ENCODE measurements at places on chromosomes 12 and 14.

DNA sequence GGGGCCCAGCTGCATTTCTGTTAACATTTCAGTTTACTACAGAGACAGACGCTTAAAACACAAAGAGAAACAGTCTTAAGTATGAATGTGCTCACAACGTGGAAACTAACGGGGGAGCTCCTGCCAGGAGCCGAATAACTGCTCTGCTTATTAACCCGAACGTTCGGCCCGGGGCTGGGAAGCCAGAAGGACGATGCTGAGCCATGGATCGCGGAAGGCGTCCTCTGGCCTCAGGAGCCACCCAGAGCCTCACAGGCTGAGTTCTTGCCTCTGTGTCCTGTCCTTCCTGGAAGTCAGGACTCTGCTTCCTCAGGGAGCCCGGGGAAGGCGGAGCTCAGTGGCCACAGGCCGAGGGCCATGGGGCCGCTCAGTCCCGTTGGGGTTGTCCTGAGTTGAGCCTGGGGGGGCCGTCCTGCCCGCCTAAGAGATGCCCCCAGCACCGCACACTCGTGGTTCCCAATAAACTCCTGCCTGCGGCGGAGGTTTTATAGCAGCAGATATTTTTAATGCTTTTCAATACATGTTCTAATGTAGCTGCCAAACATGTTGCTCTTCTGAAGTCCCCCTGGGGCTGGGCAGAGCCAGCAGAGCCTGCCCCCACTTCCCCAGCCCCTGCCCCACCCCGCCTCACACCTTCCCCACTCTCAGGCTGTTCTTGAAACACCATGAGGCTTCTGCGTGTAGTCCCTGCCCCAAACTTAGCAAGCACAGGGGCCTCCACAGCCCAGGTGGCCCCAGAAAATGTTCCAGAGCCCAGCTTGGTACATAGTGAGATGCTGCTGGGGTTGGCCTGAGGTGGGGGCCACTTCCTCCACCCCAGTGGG is 3.4 kb upstream of the TEX22 start:
- DNase-seq: no peak

- no peak for DNase-seq
These were observed 45.3 kb downstream of the DGLUCY start for GRCh38 chr14:91159182-91159581.

DNA sequence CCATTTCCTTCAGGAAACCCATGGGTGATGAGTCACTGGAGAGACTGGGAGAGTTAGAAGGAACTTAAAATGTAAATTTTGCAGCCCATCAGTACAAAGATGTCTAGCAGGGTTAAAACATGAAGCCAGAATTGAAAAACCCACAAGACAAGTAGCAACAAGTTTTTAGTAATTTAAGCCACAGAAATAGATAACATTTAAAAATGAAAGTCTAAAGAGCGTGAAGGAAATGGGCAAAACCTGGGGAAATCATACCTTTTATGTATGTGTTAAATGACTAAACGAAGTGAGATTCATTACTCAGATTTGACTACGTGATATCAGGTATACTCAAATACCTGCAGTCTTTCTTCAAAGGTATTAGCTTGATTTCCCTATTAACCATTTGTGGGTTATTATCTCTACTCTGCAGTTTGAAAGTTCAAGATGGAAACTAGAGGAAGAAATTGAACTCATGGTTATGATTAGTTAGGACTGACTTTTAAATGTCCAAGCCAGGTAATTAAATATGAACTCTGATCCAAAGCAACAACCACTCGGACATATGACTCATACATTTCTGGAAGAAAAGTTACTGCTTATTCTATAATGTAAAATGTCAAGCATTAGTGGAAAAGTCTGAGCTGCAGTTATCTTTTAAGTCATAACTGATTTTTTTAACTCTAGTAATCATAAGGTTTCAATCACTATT is 84.1 kb downstream of the ITPR2 start:
- DNase-seq: no peak

DNA sequence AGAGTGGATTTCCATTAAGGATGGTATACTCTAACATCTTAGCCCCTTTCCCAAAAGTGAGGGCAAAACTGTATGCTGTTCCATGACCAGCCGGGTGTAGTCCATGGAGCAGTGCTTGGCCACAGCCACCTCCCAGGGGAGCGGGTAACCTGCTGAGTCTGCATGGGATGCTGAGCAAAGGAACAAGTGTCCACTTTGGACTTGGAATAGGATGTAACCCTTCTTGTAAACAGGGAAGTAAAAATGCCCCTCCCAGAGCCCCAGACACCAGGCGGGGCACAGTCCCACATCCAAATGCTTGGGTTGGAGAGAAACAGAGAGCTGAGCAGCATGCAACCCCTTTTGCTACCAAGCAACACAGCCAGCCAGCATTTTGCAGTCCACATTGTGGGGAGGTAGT is 65.6 kb downstream of the ACTN1 start:
- no peak for DNase-seq

DNA sequence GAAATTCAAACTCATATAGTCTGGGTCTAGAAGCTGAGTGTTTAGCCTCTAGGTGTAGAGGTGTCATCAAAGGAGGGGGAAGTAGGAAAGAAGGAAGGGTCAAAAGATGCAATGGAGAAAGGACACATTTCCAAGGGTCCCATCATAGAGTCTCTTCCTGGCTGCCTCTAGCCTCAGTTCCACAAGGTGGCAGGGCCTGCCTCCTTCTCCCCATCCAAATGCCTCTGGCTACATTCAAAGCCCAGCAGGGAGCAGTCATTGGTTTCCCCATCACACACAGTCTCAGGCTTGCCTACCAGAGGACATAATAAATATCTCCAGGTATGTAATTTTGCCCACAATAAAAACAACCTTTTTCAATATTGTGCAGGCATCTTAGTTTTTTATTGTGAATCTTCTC is 2.1 kb upstream of the CCT2 start:
- DNase-seq: no peak

DNA sequence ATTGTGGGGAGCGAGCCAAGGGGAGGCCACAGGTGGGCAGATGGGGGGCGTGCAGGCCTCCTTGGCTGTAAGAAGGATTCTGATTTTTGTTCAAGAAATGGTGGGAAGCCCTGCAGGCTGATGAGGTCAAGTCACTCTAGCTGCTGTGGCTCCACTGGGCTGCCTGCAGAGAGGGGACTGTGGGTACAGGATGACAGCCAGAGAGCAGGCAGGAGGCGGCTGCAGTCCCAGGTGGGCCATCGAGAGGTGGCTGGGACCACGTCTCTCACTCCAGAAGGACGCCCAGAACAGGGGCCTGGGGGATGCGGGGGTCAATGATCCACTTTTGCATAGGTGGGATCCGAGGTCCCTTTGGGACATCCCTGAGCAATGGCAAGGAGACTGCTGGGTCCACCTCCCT is 9.1 kb downstream of the NCOR2 start:
- DNase-seq: no peak

DNA sequence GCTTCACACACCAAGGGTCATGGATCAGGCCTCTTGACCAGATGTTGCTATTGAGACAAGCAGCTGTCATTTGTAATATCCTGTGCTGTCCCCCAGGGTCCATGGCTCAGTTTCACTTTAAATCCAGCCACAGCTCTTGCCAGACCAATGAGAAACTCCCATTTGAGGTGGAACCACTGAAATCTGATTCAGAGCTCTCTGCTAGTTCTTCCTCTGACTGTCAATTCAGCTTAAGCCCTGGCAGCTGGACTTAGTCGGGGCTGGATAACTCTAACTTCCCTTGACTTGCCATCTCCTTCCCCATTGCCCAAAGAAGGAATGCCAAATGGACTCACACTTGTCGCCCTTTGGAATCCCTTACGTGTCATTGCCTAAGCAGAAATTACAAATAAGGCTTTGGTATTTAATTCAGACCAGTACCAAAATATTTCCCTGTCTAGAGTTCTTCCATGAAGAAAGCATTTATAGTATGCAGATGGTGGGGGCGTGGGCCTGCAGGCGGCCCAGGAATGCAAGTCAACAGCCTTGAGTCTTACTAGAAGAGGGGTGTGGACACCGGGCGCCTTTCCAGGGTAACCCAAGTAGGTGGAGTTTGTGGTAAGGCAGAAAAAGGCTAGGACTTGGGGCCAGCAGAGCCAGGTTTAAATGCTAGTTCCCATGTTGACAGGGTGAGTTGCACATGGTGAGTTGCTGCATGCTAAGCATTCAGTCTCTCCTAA is 96.9 kb upstream of the TMPO start:
- DNase-seq: no peak

- no peak for DNase-seq
These were observed 20.6 kb upstream of the SNRPF start for GRCh38 chr12:95838125-95838524.

- DNase-seq: no peak
These were observed 79.7 kb upstream of the DIO3 start for GRCh38 chr14:101481557-101481956.
